SK-MEL-5 (cell line): ENCODE measurements at places on chromosomes 7 and 10. TPM values are rescaled to one million over a fixed set of nuclear protein-coding genes. Genes with fewer than 3 reads are reported as not detected.

The CCDC172 gene
- total RNA-seq = not detected in 2 replicates

The BUD31 gene
- total RNA-seq = 228 and 236 TPM in 2 replicates

The WDR86 gene
- total RNA-seq = not detected in 2 replicates

The STK32C gene
- total RNA-seq = 6.6 and 7.6 TPM in 2 replicates

The SORBS1 gene
- 36.6 and 37.0 TPM in 2 replicates for total RNA-seq

The STRIP2 gene
- total RNA-seq = 12.1 and 12.2 TPM in 2 replicates

The OR6B1 gene
- total RNA-seq = not detected in 2 replicates

The WDFY4 gene
- total RNA-seq = not detected in 2 replicates

The NRG3 gene
- 4.1 and 4.6 TPM in 2 replicates for total RNA-seq

The ZNF107 gene
- total RNA-seq = 4.0 and 4.7 TPM in 2 replicates

The FXYD4 gene
- total RNA-seq = not detected in 2 replicates

The TWIST1 gene
- 22.0 and 38.1 TPM in 2 replicates for total RNA-seq

The ACTL6B gene
- total RNA-seq = not detected in 2 replicates

The GLI3 gene
- 1.4 and 2.7 TPM in 2 replicates for total RNA-seq

The SP8 gene
- 1.5 and 1.6 TPM in 2 replicates for total RNA-seq

The LAMB1 gene
- 89.0 and 93.0 TPM in 2 replicates for total RNA-seq

The SEMA3E gene
- 4.1 and 6.8 TPM in 2 replicates for total RNA-seq

The PON1 gene
- 0.16 TPM in 1 of 2 replicates, not detected in the other for total RNA-seq

The PLA2G12B gene
- total RNA-seq = not detected in 2 replicates

The TMEM229A gene
- 0.88 and 1.5 TPM in 2 replicates for total RNA-seq

The VSTM2A gene
- total RNA-seq = not detected in 2 replicates

The IDI2 gene
- total RNA-seq = 0.08 TPM in 1 of 2 replicates, not detected in the other

The CCDC71L gene
- 74.4 and 89.1 TPM in 2 replicates for total RNA-seq

The MRC1 gene
- not detected in 2 replicates for total RNA-seq

The GSTO2 gene
- 0.90 and 1.2 TPM in 2 replicates for total RNA-seq

The POLR2J3 gene
- total RNA-seq = 15.2 and 16.2 TPM in 2 replicates

The IFIT1 gene
- total RNA-seq = 0.24 and 1.3 TPM in 2 replicates

The ANKRD1 gene
- total RNA-seq = not detected in 2 replicates

The C1GALT1 gene
- 70.8 and 75.7 TPM in 2 replicates for total RNA-seq

The CDH23 gene
- total RNA-seq = 0.29 TPM in 1 of 2 replicates, not detected in the other

The CDHR3 gene
- 3.1 and 5.1 TPM in 2 replicates for total RNA-seq

The SPACDR gene
- not detected in 2 replicates for total RNA-seq

The CUZD1 gene
- total RNA-seq = 0.18 TPM in 1 of 2 replicates, not detected in the other

The CLCN1 gene
- total RNA-seq = not detected in 2 replicates

The CD36 gene
- 35.2 and 45.5 TPM in 2 replicates for total RNA-seq

The TMEM213 gene
- total RNA-seq = not detected in 2 replicates

The MYH16 gene
- total RNA-seq = not detected in 2 replicates

The PRPF18 gene
- total RNA-seq = 17.0 and 24.7 TPM in 2 replicates

The LRRD1 gene
- not detected in 2 replicates for total RNA-seq

The GAD2 gene
- not detected in 2 replicates for total RNA-seq

The COL28A1 gene
- total RNA-seq = 0.26 and 0.32 TPM in 2 replicates

The SPDYE1 gene
- total RNA-seq = not detected in 2 replicates

The C10orf90 gene
- total RNA-seq = 78.1 and 89.9 TPM in 2 replicates

The SHLD2 gene
- total RNA-seq = 32.0 and 32.6 TPM in 2 replicates

The ARF5 gene
- total RNA-seq = 138 and 147 TPM in 2 replicates

The PILRA gene
- total RNA-seq = 0.48 TPM in 1 of 2 replicates, not detected in the other

The OR2A12 gene
- not detected in 2 replicates for total RNA-seq

The SFTPD gene
- not detected in 2 replicates for total RNA-seq

The MDFIC gene
- 30.8 and 32.4 TPM in 2 replicates for total RNA-seq
